SJCRH30 (cell line): ENCODE measurements at places on chromosomes 11 and 22. TPM values are rescaled to one million over a fixed set of nuclear protein-coding genes. Genes with fewer than 3 reads are reported as not detected.

- no peak for DNase-seq
- no peaks in the 10 kb centered on the region for H3K27me3 ChIP-seq
- no peaks in the 10 kb centered on the region for H3K4me1 ChIP-seq
Observed at GRCh38 chr11:58688789-58689503, 42.8 kb downstream of the GLYAT start.

GRCh38 chr11:2108675-2109491 is 30.3 kb downstream of the IGF2 start:
- H3K27me3 ChIP-seq = no peaks in the 10 kb centered on the region
- peak overlapping the region; percentile 88 for H3K27ac ChIP-seq
- no peaks in the 10 kb centered on the region for H3K36me3 ChIP-seq
- DNase-seq = peak; percentile 58
- H3K4me1 ChIP-seq = peaks cover 15% of the 10 kb centered on the region
- H3K4me3 ChIP-seq = peak overlapping the region; percentile 37

DNA sequence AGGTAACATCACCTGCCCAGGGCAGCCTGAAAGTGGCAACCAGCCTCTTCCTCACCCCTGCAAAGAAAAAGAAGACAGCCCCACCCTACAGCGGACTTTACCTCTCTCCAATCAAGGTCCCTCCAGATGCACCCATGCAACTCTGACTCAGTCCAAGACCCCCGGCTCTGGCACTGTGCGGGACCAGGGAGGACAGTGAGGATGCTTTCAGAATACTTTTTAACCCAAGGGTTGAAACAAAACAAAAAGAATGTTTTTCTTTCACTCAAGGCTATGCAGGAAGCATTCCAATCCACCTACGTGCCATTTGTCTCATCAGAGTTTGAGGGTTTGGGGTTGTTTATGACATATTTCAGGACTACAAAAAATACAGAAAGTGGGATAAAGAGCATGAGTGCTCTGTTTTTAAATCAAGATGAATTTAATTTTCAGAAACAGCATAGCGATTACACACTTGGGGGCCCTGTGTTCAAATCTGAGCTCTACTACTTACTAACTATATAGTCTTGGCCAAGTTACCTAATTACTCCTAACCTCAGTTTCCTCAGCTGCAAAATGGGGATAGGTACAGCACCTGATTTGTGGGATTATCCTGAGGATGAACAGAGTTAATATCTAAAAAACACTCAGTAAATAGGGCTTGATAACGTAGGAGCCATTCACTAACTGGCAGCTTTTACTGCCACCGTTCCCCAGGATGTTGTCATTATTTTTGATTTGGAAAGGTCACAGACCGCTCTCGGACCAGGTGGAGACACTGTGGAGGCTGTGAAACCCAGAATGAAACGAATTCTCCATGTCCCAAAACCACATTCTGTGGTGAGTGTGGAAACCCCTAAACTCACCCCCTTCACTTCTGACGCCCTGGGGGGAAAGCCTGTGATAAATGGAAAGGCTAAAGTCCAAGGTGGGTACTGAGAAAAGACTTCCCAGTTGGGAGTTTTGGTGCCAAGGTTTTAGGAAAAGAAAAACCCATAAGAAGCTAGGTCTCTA is 5.6 kb downstream of the PLAAT3 start:
- H3K36me3 ChIP-seq = no peaks in the 10 kb centered on the region
- H3K27me3 ChIP-seq = no peaks in the 10 kb centered on the region
- H3K27ac ChIP-seq = no peak overlapping the region
- no peak for DNase-seq
- peaks cover 10% of the 10 kb centered on the region for H3K4me1 ChIP-seq

GRCh38 chr11:75812542-75813040 is 2.4 kb upstream of the UVRAG start:
- H3K4me3 ChIP-seq = no peak overlapping the region
- no peak for DNase-seq
- H3K27me3 ChIP-seq = no peaks in the 10 kb centered on the region
- no peaks in the 10 kb centered on the region for H3K4me1 ChIP-seq
- H3K36me3 ChIP-seq = no peaks in the 10 kb centered on the region
- no peak overlapping the region for H3K27ac ChIP-seq

- H3K27me3 ChIP-seq = peaks cover 10% of the 10 kb centered on the region; the same call in 1 of the 2 replicates
- 0 out of 2 replicates have a peak, but pooled peaks cover 1% of the 10 kb centered on the region for H3K4me1 ChIP-seq
- DNase-seq = peak; percentile 78
- H3K36me3 ChIP-seq = no peaks in the 10 kb centered on the region
- H3K4me3 ChIP-seq = no peak overlapping the region
Observed at GRCh38 chr11:43944761-43945311, 2.4 kb downstream of the C11orf96 start.

- no peaks in the 10 kb centered on the region for H3K36me3 ChIP-seq
- no peak overlapping the region for H3K4me3 ChIP-seq
- DNase-seq = no peak
- H3K27me3 ChIP-seq = no peaks in the 10 kb centered on the region
- H3K4me1 ChIP-seq = peaks cover 7% of the 10 kb centered on the region; the same call in 1 of the 2 replicates
- no peak overlapping the region for H3K27ac ChIP-seq
Observed at GRCh38 chr11:128776069-128776423, 82.2 kb downstream of the FLI1 start.

DNA sequence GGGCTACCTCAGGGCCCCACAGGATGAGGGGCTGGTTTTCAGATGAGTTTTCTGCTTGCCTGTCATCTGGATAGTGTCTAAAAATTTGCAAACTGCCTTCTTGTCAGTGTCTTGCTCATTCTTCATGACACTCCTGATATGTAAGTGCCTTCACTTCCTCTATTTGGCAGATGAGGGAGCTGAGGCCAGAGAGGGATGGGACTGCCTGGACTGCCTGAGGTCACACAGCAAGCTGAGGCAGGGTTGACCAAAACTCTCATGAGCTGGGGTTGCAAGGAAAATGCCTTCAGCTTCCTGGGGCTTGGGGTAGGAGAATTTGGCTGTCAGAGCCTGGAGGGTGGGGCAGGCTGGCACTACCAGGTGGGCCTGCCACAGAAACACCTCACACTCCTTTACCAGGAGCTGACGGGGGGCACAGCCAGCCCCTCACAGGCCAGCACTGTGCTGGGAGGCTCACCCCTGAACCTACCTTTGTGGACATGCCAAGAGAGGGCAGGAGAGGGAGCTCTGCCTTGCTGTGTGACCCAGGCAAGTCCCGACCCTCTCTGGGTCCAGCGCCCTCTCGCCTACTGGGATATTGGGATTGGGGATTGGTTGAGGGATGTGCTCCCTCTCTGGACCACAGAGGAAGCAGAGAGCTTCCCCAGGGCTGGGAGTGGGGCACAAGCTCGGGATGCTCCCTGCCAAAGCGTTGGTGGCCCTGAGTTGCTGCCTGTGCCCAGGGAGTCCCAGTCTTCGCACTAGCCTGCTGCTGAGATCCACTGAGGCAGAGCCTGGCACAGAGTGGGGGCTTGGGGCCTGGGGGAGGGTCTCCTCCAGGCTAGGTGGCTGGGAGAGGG is 1.9 kb upstream of the P2RY6 start:
- H3K4me3 ChIP-seq = no peak overlapping the region
- peaks cover 31% of the 10 kb centered on the region for H3K4me1 ChIP-seq
- no peak for DNase-seq
- no peaks in the 10 kb centered on the region for H3K27me3 ChIP-seq
- no peak overlapping the region for H3K27ac ChIP-seq

LRRC56 gene
- 0.08 and 0.20 TPM in 2 replicates for total RNA-seq

ELMOD1 gene
- 16.9 and 19.5 TPM in 2 replicates for total RNA-seq

CLNS1A gene
- 279 and 290 TPM in 2 replicates for total RNA-seq
